Spleen (tissue), 13 donors: ENCODE measurements at places on chromosomes 5 and 9. TPM values are rescaled to one million over a fixed set of nuclear protein-coding genes. Genes with fewer than 3 reads are reported as not detected.

HCN1 gene
- not detected for total RNA-seq

LHX2 gene
- total RNA-seq = not detected

GRCh38 chr5:140710899-140711552 is 10.8 kb downstream of the ZMAT2 start:
- peak; percentile 90 for DNase-seq

- DNase-seq = no peak
Observed at GRCh38 chr5:172365948-172366608, 82.5 kb upstream of the UBTD2 start.

DNA sequence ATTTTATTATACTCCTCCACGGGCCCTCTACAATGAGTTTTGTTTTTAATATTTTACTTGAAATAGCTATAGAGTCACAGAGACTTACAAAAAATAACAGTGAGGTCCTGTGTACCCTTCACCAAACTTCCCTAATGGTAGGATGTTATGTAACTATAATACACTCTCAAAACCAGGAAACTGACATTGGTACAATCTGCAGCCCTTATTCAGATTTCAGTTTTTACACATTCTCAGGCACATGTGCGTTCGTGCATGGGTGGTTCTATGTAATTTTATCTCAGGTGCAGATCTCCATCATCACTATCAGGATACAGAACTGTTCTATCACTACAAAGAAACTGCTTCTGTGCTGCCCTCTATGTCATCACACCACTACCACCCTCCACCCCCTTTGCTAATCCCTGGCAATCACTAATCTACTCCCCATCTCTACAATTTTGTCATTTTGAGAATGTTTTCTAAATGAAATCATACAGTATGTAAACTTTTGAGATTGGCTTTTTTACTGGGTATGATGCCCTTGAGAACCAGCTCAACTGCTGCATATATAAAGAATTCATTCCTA is 16.4 kb downstream of the RAB14 start:
- no peak for DNase-seq

DNA sequence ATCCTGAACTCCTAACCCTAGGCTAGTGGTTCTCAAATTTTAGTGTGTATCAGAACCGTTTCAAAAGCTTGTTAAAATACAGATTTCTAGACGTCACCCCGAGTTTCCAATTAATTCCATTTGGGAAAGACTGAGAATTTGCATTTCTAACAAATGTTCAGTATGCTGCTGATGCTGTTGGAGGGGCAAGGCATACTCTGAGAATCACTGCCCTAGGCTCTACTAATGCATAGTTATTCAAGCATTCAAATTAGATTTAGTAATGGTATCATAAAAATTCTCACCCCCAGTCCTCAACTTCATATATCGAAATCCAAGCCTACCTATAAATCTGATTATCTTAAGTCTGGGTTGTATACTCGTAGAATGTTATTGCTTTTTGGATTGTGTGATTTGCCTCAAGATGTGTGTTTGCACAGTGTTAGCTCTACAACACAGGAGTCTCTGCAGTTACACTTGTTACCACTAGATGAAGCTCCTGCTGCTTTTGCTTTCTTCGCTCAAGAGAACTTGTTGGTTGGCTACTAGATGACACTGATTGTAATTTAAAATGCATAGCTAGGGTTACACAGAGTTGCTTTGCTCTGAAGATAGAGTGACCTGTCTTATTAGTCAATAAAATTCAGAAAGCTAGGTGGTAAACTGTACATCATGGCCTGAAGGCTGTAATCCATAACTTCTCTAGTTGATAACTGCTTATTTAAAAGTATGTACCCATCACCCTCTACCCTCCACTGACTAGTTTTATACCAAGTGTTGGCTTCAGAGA is 7.5 kb upstream of the ERAP2 start:
- DNase-seq = no peak

DNA sequence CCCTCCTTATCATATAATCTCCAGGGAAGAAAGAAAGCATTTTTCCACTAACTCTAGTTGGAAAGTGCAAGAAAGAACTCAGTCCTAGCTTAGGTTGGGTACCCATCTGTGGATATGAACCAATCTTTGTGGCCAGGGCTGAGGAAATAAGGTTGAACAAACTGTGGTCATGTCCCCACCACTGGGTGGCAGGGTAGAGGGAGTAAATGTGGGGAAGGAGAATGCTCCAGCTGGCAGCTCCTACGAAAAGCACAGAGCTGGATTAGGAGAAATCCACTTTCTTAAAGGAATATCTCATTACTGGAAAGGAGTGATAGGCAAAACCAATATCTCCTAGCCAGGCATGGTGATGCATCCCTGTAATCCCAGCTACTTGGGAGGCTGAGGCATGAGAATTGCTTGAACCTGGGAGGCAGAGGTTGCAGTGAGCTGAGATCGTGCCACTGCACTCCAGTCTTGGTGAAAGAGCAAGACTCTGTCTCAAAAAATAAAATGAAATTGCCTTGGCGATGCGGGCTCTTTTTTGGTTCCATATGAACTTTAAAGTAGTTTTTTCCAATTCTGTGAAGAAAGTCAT is 175.1 kb downstream of the CCDC192 start:
- DNase-seq = no peak

- DNase-seq = no peak
Observed at GRCh38 chr5:135533794-135534193, 2.0 kb downstream of the NEUROG1 start.

- no peak for DNase-seq
Observed at GRCh38 chr5:172496671-172497371, 42.5 kb upstream of the SH3PXD2B start.

DNA sequence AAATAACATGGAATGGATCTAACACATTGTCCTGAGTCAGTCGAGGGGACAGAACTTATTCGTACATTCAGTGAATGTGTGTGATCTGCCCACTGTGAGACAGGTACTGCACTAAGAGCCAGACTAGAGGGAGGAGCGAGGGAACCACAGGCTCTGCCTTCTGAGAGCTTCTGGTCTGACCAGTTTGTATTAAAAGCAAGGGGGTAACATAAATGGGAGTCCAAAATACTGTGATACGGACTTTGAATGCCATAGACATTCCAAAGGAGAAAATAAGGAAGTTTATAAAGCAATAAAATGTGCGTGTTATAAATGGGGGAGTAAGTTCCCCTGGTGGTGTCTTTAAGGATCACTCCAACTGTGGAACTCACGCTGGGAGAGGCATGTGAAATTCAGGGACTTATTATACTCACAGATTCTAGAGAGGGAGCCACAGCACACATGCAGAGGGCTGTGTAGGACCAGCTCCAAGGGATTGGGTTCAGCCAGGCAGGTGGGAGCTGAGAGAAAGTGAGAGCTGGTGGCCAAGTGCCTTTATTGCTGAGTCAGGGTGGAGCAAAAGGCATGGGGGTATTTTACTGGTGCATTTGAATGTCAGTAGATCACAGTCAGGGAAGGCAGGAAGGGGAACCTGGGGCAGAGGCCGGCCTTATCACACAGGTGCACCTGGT is 186.5 kb upstream of the WWC1 start:
- DNase-seq = no peak

DNA sequence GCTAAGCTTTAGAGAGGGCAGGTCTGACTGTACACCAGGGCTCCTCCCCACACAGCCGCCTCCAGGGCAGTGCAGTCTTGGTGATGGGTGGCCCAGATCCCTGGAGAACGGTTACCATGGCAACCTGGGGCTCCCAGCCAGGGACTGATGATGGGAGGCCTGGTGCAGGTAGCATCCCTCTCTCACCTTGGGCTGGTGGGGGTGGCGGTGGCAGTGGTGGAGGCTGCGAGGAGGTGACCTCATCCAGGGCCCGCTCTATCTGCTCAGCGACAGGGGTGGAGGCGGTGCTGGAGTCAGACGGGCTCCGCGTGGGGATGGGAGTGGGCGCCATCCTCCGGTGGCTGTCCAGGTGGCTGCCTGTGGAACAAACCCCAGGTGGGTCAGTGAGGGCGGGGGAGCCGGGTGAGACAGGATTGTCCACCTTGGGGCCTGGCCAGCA is 12.3 kb downstream of the PRR7 start:
- no peak for DNase-seq

GRCh38 chr5:146076028-146076427 is 29.3 kb downstream of the PLAC8L1 start:
- no peak for DNase-seq

DNA sequence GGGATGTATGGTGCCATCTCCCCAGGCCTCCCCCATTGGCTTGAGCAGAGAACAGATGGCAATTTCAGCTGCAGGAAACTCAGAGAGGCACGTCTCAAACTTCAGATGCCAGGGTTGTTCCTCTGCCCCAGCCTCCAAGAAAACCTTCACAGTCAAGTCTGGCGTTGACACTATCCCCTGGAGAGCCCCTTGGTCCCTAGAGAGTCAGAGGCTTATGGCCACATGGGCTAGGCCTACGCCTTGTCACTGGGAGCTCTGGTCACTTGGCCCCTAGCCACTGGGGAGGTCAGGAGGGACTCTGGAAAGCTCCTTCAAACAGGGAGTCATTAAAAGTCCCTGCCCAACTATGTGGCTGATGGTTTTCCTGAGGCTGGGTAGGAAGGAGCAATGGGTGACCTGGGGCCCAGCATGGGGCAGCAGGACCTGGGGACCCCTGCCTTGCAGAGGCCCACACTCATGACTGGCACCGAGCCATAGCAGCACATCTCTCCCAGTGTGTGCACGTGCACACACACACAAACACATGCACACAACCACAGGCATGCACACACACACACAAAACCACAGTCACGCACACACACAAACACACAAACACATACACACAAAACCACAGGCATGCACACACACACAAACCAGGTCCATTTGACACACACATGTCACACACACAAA is 144.2 kb downstream of the GADD45G start:
- no peak for DNase-seq

GRCh38 chr5:132491368-132492364 is 1.1 kb upstream of the IRF1 start:
- DNase-seq = peak; percentile 86

DNA sequence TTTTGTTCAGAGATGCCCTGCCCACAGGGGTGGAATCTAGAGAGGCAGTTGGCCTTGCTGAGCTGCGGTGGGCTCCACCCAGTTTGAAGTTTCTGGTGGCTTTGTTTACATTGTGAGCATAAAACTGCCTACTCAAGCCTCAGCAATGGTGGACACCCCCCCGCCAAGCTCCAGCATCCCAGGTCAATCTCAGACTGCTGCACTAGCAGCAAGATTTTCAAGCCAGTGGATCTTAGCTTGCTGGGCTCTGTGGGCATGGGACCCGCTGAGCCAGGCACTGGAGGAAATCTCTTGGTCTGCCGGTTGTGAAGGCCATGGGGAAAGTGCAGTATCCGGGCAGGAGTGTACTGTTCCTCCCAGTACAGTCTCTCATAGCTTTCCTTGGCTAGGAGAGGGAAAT is 55.5 kb downstream of the MINAR2 start:
- peak; percentile 56 for DNase-seq

- DNase-seq = no peak
Observed at GRCh38 chr9:100408546-100409175, 18.3 kb upstream of the MSANTD3 start.
